ENCODE measurements at places on chromosomes 12 and 14.

- no peak for DNase-seq
These were observed 160.4 kb downstream of the CACNA1C start for GRCh38 chr12:2212971-2213869.

DNA sequence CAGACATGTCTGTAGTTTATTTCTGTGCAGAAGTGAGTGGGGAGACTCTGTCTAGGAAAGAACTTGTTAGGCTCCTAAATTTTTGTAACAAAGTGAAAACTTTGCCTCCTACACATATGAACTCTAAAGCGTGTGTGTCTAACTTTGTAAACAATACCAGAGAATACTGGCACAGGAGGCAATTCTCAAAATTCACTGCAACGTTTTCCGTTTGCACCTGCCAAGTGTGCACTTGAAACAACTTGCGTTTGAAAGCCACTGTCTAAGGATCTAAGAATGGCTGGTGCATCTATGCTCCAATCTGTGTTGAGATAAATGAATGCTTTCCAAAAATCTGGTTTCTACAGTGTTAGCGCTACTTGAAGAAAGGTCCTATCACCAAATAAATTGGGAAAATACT lies 15.3 kb downstream of the GRIP1 start:
- DNase-seq: no peak

DNA sequence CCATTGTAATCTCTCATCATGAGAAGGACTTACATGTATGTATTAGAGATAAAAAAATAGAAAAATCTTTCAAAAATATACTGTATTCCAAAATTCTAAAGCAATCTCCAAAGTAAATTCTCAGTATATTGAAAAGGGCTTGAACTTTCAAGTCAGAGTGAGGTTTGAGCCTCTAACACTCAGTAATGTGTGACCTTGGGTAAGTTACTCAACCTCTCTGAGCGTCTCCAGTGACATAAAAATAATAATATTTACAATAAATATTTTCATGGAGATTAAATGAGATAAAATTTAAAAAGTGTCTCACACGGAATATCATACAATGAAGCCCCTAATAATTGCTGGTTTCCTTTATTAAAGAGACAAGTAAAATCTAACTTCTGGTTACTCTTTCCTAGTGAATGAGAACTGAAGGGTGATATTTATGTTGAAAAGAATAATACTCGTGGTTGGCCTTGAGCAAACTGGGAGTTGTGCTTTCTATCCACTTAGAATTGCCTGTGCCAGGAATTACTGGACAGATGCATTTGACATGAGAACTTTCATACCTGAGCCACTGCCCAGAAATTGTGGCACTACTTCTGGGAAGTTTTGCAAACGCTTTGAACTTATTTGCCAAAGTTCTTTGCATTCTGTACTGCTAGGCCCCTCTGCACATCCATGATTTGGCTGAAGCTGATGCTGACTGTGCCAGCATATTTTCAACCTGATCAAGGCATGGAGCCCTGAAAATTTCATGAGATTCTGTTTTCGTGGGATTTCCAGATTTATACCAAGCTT lies 933.7 kb downstream of the GALC start:
- DNase-seq: no peak

GRCh38 chr12:7396418-7396817 lies 47.5 kb downstream of the CD163L1 start:
- no peak for DNase-seq

DNA sequence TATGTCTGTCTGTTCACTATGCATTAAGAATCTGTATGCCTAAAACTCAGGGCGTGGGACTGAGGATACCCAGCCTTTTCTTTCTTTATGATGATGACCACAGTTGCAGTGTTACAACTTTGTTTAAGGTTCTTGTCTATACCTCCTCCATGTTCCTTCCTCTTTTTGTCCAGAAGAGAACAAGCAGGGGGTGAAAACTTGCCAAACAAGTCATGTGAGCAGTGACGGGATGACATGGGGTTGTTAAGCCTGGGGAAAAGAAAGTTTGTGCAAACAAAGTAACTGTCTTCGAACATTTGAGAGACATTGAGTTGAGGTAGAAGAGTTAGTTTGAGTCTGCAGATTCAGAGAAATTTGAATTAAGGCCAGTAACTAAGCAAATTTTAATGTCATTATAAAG lies 505.5 kb downstream of the NPAS3 start:
- no peak for DNase-seq

- no peak for DNase-seq
These were observed 164.4 kb upstream of the LRIG3 start for GRCh38 chr12:59084511-59085375.

GRCh38 chr14:105465209-105466031 lies 9.2 kb upstream of the CRIP2 start:
- no peak for DNase-seq

- DNase-seq: no peak
These were observed 19.5 kb upstream of the NUBPL start for GRCh38 chr14:31541702-31542101.

- DNase-seq: no peak
These were observed 20.5 kb downstream of the ADAM21 start for GRCh38 chr14:70472253-70473159.

- DNase-seq: no peak
These were observed 14.7 kb upstream of the HHIPL1 start for GRCh38 chr14:99630202-99630601.

GRCh38 chr12:90902596-90902995 lies 52.4 kb downstream of the CCER1 start:
- no peak for DNase-seq

GRCh38 chr12:94308612-94309011 lies 151.1 kb downstream of the CEP83 start:
- no peak for DNase-seq

DNA sequence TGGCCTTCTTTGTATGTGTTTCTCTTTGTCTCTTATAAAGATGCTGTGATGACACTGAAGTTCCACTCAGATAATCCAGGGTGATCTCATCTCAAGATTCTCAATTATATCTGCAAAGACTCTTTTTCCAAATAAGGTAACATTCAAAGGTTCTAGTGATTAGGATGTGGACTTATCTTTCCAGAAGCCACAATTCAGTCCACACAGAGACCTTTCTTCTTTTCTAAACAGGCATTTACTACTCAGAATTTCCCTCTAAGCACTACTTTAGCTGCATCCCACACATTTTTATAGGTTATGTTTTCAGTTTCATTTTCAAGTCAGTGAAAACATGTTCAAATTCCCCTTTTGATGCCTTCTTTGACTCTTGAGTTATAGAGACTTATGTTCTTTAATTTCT lies 9.0 kb upstream of the NKX2-1 start:
- DNase-seq: no peak

All from hypothalamus (tissue), 51 donors.